ENCODE measurements at places on chromosomes 6 and 20. TPM values are rescaled to one million over a fixed set of nuclear protein-coding genes. Genes with fewer than 3 reads are reported as not detected.

DNA sequence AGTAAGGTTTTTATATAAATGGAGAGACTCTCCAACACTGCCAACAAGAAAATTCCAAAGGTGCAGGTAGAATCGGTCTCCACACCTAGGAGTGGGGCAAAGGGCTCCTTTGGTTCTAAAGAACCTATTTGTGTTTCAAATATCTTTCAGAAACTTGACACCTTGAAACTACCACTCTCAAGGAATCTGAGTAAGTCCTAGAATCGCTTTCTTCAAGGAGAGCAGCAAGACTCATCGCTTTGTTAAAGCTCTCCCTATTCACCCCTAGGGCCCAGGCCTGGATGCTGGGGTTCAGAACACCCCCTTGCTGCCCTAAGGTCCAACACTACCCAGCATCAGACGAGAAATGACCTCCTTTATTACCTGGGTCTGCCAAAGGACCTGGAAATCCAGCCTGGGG lies 2.0 kb downstream of the CLIC5 start:
- no peak for DNase-seq
- H3K27ac ChIP-seq, result peak overlapping the region; percentile 97
- no peaks in the 10 kb centered on the region for H3K27me3 ChIP-seq
- H3K4me3 ChIP-seq, result peak overlapping the region; percentile 65
- peaks cover 43% of the 10 kb centered on the region for H3K4me1 ChIP-seq

GRCh38 chr6:156154896-156155295 lies 622.3 kb upstream of the ARID1B start:
- H3K4me1 ChIP-seq, result no peaks in the 10 kb centered on the region
- H3K27ac ChIP-seq, result no peak overlapping the region
- no peaks in the 10 kb centered on the region for H3K27me3 ChIP-seq
- DNase-seq, result no peak
- H3K36me3 ChIP-seq, result no peaks in the 10 kb centered on the region
- no peak overlapping the region for H3K4me3 ChIP-seq

GRCh38 chr6:167244991-167245390 lies 46.1 kb upstream of the UNC93A start:
- no peaks in the 10 kb centered on the region for H3K27me3 ChIP-seq
- DNase-seq, result no peak
- H3K4me3 ChIP-seq, result no peak overlapping the region
- no peaks in the 10 kb centered on the region for H3K36me3 ChIP-seq

Gene DLL1
- polyA plus RNA-seq, result 10.0 TPM
